NCI-H2081 (cell line): ENCODE measurements at places on chromosomes 7 and 10.

DNA sequence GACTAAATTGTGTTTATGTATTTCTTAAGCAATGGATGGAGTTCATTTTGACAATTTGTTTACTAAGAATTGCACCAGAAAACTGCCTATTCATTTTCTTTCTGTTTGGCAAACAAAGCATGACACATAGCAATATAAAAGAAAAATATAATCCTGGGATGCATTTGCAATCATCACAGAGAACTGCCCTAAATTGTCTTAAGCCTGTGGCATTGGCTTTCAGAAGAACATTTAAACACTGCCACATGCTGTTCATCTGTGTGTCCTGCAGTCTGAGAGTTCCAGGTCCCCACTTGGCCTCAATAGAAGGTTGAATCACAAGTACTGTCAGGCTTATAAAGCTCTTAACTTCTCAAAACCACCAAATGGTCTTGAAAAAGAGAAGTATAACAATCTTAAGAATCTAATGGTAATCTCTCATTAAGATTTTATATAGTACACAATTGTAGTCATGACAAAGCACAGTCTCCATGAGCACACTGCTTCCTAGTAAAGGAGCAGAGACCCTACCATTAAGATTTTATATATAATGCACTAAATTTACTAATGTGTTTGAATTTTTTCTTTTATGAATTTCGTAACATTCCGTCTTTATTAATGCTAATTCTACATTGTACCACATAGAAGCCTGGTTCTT is 29.9 kb downstream of the RNLS start:
- no peak for DNase-seq

GRCh38 chr10:115093776-115094408 is 727 bp downstream of the ATRNL1 start:
- no peak for DNase-seq

- DNase-seq = no peak
Measured at GRCh38 chr7:104074529-104074928, 85.1 kb upstream of the RELN start.

- peak; percentile 50 for DNase-seq
Measured at GRCh38 chr7:142866361-142867096, 11.7 kb downstream of the EPHB6 start.

DNA sequence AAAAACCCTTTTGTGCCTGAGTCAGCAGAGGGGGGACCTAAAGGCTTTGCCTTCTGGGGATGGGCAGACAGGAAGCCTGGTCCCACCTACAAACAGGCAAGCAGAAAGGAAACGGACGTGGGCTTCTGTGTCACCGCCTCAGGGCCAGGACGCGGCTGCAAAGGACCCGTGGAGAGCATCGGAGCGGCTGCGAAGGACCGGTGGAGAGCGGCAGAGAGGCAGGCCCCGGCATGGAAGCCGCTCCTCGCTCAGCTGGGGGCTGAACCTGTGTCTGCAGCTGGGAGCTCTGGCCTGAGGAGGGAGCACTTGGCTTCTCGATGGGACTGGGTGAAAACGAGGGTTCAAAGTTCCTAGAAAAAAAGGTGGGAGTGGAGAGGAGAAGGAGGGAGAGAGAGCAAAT is 125.4 kb upstream of the PPP2R2D start:
- DNase-seq = no peak

- DNase-seq = no peak
Measured at GRCh38 chr10:6228010-6228511, 25.3 kb downstream of the PFKFB3 start.

- DNase-seq = no peak
Measured at GRCh38 chr7:118075936-118076335, 108.0 kb upstream of the LSM8 start.

GRCh38 chr10:14552015-14552414 is 221.3 kb upstream of the FRMD4A start:
- no peak for DNase-seq

DNA sequence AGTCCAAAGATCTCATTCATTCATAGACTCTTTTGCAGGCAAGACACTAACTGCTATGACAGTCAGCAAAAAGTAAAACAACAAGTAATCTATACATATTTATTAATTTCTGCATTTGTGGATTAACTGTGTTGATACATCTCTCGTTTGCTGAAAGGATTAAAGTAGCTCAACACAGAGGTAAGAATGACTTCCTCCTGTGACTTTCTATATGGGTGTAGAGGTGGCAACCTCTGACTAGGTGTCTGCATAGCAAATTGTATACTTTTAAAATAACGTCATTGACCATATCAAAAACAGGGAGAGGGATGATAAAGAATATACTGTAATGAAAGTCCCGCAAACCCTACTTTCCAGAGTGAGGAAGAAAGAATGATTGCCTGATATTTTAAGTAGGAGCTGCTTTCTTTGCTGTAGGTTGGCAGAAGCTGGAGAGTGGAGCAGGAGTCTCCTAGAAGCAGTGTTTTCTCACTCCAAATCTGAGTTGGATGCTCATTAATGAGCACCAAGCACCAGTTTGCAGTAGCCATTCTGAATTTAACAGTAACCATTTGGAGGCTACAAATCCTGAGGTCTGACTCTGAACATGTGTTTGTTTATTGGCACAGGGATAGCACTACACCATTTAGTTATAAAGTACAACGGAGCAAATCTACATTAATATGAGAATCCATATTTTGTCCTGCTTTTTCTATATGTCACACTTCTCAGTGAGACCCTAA is 9.2 kb upstream of the LRRN3 start:
- no peak for DNase-seq

- no peak for DNase-seq
Measured at GRCh38 chr10:69749178-69750010, 52.3 kb upstream of the COL13A1 start.

GRCh38 chr7:129889133-129889844 is 63.5 kb downstream of the UBE2H start:
- DNase-seq = no peak

- DNase-seq = no peak
Measured at GRCh38 chr7:159237022-159237653, 92.5 kb upstream of the VIPR2 start.

DNA sequence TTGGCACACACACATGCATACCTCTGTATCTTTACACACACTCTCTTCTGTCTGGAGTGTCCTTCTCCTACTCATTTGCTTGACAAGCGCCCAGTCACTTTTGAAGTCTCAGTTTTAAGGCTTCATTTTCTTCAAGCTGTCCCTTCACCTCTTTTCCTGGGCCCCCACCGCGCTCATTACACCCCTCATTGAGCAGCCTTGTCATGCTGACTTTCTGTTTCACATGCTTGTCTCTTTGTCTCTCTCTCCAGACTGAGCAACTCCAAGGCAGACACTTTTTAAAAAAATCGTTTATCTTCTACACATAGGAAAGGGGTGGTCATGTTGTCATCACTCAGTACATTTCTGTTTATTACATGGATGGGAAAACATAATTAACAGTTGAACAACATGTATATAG is 225.2 kb upstream of the FZD1 start:
- DNase-seq = no peak

GRCh38 chr7:44144968-44145478 is 3.9 kb upstream of the MYL7 start:
- no peak for DNase-seq

DNA sequence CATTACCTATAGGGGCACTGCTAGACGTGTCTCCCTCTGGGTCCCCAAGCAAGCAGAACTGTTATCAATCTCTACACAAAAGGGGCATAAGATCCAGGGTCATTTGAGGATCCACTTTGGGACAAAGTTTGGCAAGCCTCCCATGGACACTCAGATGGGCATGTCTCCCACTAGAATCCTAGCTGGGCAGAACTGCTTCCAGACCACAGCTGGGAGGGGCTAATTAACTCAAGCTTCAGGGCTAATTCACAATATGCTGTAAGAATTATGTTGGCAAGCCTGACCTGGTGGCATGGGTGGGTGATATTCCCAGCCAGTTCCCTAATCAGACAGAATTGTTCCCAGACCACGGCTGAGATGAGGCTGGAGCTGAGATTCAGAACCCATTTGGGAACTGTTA is 738.4 kb upstream of the FZD8 start:
- no peak for DNase-seq

- DNase-seq = peak; percentile 91
Measured at GRCh38 chr7:150901160-150902035, 49.1 kb downstream of the AOC1 start.

- no peak for DNase-seq
Measured at GRCh38 chr7:45657890-45658715, 83.9 kb downstream of the ADCY1 start.

DNA sequence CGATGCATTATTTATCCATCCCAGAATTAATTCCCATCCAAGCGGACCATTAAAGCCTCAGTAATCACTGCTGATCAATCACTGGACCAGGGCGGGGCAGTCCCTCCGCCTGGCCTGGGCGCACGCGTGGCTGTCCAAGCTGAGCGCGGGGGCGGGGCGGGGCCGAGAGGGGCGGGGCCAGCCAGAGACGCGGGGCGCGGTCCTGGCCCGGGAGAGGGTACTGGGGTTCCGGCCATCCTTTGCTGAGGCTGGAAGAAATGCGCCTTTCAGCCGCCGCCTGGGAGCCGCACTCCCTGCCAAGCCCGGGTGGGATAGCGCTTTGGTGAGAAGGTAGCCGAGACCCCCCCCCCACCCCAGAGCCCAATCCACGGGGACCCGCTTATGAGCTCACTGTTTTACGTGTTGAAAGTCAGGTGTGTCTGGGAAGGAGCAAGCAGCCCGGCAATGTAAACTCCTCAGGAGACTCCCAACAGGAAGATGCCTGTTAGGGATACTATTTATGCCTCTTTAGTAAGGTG is at the start of gene ARHGAP22:
TSS of gene ARHGAP22 (minus strand) at position 83 of the 518 bp plus-strand sequence. CDS start 277 bp downstream, outside the sequence.
- DNase-seq = no peak

DNA sequence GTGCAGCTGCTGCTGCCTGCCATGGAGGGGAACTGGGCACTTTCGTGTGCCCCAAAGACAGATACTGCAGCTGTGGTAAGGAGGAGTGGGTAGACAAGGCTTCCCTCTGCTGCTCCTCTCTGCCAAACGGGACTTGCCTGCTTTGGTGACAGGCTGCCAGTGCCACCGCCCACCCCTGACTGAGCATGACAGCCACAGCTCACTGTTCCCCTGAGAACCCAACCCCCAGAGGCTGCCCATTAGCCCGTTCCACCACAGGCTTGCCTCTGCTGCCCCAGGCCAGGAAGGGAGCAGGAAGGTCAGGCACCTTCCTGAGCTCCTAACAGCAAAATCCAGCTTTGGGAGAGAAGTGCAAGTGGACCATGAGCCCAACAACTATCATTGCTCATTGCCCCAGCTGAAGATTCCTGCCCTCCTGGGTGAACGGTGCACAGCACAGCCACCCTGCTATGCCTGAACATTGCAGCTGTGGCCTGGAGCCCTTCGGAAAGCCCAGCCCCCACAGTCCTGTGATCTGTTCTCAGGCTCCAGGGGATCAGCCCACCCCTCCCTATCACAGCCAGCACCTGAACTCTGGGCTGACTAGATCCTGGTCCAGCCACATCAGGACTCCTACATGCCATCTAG is 58.7 kb upstream of the ANTXRL start:
- no peak for DNase-seq

DNA sequence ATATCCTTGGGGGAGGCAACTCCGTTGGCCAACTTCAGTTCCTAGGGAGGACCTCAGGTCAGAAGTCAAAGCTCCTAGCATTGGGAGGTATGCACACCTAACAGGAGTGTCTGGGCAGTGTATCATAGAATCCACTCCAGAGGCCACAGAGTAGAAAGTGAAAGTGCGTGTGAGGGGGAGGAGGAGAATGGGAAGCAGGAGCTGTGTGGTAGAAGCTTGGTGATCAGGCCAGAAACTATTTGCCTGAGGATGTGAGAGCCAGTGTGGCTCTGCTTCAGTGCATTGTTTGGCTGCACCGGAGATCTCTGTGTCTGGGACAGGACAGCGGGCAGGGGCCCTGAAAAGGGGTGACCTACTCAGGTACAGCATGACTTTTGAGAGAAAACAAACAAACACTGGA is 557.4 kb upstream of the VSTM2A start:
- DNase-seq = no peak

- DNase-seq = no peak
Measured at GRCh38 chr7:39735903-39736302, 112.5 kb downstream of the RALA start.

- DNase-seq = peak; percentile 14
Measured at GRCh38 chr10:24360282-24361127, 151.6 kb downstream of the KIAA1217 start.

DNA sequence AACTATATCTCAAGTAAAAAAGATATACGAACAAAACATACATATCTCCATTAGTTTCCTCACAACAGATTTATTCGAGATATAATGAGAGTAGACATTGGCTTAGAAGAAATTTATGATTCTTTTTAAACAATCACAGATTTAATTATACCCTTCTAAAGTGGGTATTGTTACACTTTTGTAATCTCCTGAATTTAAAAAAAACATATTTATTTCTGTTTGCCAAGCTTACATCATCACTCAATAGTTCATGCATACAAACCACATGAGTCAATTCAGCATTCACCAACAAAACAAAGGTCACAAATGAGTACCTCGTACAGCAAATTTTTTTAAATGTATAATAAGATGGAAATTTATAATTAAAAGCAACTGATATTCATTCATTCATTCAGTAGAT is 17.6 kb downstream of the LRRN3 start:
- peak; percentile 54 for DNase-seq

GRCh38 chr7:11060893-11061292 is 87.2 kb downstream of the PHF14 start:
- DNase-seq = no peak

GRCh38 chr10:51629934-51630639 is 69.3 kb downstream of the CSTF2T start:
- DNase-seq = no peak

DNA sequence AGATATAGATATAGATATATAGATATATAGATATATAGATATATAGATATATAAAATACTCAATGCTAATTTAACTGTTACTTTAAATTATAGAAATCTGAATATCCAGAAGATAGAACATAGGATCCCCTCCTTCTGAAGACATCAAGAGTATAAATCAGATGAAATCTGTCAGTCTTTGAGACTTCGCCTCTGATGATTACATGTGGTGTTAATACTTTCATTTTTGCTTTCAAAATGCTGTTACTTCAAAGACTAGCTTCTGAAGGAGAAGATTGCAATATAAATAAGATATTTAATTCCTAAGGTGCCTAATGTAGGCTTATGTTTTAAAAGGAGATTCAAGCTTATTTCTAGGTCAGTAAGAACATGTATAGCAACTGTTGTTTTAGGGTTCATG is 180.4 kb downstream of the TSPAN12 start:
- no peak for DNase-seq

- no peak for DNase-seq
Measured at GRCh38 chr7:108382932-108383331, 73.3 kb downstream of the NRCAM start.

GRCh38 chr10:101217044-101217425 is 12.2 kb downstream of the LBX1 start:
- no peak for DNase-seq

- peak; percentile 3 for DNase-seq
Measured at GRCh38 chr10:21402606-21403083, 122.8 kb downstream of the SKIDA1 start.

GRCh38 chr7:74262639-74263398 is 8.6 kb upstream of the RFC2 start:
- no peak for DNase-seq

- DNase-seq = no peak
Measured at GRCh38 chr10:107091126-107091525, 73.4 kb downstream of the SORCS1 start.
